M059J (cell line): ENCODE measurements at places on chromosomes 2 and 18.
A peak's percentile ranks its signal among the peaks of the same experiment; 100 is the strongest.

- DNase-seq = peak; percentile 37
Measured at GRCh38 chr2:121804340-121804739, 48.9 kb downstream of the TSN start.

DNA sequence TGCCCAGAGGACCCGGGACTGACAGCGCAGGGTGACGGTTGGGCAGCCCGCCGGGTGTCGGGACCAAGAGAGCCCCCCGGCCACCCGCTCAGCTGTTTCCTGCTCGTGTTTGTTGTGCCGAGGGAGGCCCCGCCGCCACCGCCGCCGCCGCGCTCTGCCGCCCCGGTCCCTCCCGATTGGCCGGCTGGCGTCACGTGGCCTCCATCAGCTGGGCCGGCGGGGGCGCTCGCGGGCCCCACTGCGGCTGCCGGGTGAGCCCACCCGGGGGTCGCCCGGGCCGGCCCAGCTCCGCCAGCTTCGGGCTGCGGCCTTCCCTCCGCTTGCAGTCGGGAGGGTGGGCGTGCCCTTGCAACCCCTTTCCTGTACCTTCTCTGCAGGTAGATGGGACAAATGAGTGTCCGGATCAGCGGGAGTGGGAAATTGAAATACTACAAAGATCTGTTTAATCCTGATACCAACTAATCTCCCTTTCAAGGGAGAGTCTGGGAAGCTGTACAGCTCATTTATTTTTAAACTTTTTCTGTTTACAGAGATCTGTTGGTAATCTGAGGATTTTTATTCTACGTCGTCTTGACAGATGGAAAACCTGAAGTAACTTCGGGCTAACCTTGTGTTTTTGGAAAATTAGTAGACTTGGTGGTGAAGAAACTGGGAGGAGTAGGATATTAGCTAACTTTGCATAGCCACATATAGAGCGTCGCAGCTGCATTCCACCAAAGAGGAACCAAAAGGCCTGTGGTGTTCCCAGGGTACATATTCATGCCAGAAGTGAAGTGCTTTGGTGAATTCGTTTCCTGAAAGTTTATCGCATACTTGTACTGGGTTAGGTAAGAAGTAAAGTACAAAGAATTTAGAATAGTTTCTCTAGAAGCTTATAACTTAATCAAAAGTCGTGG is 1.2 kb downstream of the YPEL5 start:
- peak; percentile 57 for DNase-seq

- DNase-seq = no peak
Measured at GRCh38 chr2:164114937-164115336, 379.1 kb upstream of the FIGN start.

- no peak for DNase-seq
Measured at GRCh38 chr2:109216332-109216731, 87.3 kb downstream of the SH3RF3 start.

- DNase-seq = no peak
Measured at GRCh38 chr2:73759285-73759764, 20.6 kb downstream of the DUSP11 start.

DNA sequence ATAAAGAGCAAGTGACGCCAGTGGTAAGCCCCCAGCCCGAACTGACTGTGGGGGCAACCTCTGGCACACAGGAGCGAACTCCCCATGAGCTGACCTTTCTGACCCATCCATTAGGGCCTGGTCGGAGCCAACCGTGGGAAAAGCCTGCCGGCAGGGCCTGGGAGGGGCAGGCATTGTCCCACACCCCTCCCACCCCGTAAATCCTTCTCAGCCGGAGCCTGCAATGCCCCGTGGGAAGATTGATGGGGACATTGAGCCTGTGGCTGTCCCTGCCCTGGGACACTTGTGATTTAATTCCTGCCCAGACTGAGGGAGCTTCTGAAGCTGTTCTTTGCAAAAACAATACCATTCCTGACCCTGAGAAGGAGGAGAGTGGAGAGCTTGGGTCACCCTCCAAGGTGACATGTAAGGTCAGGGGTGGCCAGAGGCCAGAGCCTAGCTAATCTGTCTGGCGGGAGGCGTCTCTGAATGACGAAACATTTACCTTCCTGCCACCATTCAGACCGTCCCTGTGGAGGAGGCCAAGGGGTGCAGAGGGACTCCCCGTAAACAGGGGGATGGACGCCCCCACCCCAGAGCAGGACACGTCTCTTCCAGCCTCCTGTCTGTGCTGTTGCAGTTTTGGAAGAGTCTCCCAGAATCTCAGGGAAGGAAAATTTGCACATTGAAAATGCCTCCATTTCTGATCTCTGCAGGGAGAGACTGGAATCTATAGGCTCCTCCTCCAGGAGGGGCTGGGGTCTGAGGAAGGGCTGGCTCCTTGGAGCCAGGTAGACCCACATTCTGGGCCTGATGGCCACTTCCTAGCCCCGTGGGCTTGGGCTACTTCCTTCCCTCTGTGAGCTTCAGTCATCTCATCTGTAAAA is 51.2 kb upstream of the HS6ST1 start:
- DNase-seq = no peak

DNA sequence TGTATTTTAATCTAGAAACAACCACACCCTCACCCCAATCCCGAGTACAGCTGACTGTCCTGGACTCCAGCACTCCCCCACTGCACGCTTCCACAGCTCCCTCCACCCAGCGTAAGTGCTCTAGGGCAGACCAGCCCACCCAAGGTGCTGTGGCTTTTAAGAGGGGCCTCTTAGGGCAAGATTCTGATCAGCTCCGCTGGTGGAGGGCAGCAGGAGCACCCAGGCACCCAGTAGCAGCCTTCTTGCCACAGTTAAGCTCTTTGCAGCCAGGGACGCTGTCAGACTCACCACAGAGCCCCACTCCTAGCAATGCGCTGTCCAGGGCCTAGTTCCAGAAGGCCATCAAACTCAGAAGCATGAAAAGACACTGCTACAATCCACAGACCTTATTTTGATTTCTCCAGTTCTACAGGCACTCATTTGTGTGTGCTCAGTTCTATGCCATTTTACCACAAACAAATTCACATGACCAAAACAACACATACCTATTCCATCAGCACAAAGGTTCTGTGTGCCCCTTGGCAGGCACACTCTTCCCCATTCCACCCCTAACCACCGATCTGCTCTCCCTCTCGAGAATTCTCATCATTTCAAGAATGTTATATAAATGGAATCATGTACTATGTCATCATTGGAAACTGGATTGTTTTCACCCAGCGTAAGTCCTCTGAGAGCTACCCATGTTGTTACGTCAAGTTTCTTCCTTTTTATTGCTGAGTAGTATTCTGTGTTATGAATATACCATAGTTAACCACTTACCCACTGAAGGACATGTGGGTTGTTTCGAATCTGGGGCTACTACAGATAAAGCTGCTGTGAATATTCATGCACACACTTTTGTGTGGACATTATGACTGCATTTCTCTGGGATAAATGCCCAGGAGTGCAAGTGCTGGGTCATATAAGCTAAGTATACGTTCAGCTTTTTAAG is 40.4 kb downstream of the PTPN2 start:
- no peak for DNase-seq

GRCh38 chr18:31773774-31774476 is 13.2 kb upstream of the SLC25A52 start:
- no peak for DNase-seq

GRCh38 chr2:126655500-126656430 is at the start of gene GYPC:
Gene GYPC, plus strand, starts transcription at chr2:126656158. Its CDS starts 106 bp downstream, at chr2:126656264.
- peak; percentile 18 for DNase-seq

- peak; percentile 7 for DNase-seq
Measured at GRCh38 chr2:159199761-159200465, 86.6 kb downstream of the WDSUB1 start.

DNA sequence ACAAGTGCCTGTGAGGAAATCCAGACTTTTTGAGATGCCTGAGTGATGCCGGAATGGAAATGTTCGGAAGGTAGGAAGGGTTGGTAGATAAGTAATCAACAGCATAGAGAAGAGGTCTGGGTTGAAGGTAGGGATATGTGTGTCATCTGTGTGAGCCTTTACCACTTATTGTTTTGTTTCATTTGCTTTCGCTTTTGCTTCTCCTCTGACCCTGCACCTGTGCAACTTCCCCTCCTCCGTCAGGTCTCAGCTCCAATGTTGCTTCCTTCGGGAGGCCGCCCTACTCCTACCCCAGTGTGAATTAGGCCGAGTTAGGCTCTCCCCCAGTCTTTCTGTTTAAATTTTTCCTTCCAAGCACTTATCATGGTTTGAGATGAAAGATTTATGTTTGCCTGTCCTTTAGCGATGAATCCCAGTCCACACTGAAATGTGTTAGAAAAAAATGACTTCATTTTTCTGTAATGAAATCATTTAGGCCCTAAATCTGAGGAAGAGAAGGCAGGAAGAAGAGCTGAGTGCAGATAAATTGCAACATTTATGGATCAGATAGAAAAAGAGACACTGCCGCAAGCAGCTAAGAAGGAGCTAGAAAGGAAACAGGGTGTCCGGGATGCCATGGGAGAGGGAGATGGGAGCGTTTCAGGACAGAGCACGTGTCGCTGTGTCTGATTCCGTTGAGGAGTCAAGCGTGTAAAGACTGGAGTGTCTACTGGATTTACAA is 139.6 kb upstream of the PELI1 start:
- DNase-seq = no peak

DNA sequence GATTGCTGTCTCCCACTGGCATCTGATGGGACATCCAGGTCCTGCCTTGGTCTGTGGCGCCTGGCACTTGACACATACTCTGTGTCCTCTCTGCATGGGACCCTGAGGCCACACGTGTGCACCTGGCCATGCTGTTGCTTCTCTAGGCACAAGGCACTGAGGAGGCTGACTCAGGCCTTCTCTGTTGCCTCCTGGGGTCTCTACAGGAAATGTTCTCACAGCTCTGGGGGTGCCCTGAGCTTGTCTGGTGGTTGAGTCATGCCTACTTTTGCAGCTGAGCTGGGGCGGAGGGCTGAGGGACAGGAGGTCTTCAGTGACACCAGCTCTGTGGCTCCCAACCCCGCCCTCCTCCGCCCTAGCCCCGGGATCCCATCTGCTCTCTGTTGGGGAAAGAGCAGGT is 207.0 kb upstream of the HS6ST1 start:
- DNase-seq = no peak
